ENCODE measurements at places on chromosomes 4 and X.

DNA sequence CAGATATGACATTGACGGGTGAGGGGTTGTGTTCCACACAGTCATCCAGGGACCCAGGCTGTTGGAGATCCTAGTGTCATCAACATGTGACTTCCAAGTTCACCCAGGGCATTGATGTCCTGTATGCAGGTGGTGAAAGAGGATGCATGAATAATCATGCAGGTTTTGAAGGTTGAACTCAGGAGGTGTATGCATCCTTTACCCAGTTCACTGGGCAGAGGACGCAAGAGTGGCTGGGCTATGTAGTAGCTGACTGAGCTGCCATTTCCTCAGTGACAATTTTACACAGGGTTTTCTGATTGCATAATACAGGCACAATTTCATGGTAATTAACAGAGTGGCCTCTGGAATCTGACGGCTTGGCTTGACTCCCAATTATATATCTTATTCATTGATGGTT is 323.0 kb downstream of the HS3ST1 start:
- DNase-seq = no peak

- DNase-seq = no peak
Observed at GRCh38 chr4:24780936-24781495, 14.4 kb upstream of the SOD3 start.

DNA sequence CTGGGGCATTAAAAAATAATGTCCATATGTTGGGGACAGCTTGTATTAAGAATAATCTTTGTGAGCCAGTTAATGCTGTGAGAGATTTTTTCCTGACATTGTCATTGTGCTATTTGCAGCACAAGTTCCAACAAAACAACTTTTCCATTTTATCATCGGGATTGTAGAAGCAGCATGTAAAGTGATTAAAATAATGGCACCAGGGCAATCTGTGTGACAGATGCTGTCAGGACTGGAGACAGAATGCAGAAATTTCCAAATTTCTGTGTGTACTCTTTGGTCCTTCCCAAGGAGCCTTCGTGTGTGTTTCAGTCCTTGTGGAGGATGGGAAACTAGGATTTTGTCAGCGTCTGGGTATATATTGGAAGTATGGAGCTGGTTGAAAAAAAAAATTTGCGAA is 101.5 kb upstream of the LIMCH1 start:
- DNase-seq = no peak

GRCh38 chrX:130085551-130086446 is 24.5 kb downstream of the ELF4 start:
- no peak for DNase-seq

DNA sequence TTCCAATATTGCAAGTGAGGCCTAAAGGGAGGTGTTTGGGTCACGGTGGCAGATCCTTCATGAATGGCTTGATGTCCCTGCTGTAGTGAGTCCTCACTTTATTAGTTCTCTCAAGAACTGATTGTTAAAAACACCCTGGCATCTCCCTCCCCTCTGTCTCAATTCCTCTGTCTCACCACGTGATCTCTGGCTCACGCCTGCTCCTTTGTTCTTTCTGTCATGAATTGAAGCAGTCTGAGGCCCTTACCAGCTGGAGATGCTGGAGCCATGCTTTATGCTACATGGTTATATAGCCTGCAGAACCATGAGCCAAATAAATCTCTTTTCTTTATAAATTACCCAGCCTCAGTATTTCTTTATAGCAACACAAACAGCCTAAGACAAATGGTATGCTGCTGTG is 980.7 kb upstream of the GRIA3 start:
- no peak for DNase-seq

DNA sequence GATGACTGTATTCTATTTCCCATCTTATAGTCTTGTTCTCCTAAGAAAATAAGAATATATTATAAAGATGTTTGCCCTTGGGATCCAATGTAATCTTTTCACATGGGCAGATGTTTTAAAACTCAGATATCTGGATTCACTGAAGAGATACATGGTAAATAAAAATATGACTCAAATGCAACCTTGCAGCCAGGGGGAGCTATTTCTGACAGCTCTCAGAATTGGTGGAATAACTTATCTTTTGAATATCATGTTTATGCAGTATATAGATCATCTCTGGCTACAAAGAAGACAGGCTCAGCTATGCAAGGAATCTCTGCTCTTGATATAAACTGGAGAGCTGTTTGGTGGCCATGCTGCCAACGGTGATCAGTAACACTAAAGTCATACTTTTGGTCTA is 274.7 kb downstream of the GLUD2 start:
- DNase-seq = no peak

DNA sequence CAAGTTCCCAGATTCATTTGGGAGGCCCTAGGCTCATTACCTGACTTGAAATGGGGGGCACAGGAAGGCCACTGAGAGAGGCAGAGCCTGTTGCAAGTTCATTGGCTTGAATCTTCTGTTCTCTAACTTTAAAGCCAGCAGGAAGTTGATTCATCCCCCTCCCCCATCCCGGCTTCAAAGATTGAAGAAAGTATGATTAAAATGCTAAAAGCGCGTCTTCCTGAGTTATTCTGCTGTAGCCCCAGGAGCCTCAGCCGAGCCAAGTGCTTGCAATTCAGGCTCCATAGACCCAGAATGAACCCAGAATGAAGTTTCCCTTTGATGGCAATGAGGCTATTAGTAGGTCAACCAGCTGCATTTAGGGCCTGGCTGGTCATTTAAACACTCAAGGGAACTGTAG is 14.7 kb downstream of the CHST7 start:
- no peak for DNase-seq

GRCh38 chr4:120314969-120315368 is 248.3 kb upstream of the MAD2L1 start:
- DNase-seq = no peak

GRCh38 chr4:74394476-74395136 is 29.7 kb downstream of the EREG start:
- DNase-seq = no peak

DNA sequence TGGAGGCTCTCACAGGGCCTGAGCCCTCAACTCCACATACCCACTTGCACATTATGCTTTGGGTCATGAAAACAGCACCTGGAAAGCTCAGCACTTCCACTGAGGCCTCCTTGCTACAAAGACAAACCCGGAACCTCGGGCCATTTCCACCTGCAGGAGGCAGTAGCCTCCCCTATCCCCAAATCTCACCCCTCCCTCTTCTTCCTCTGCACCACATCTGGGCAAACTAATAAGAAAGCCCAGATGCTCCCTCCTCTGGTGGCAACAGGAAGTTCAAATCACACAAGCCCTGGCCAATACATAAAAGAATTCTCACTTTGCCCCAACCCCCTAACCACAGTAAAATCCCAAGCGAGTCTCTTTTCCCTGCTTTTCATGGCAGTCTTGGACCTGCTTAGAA is 136.4 kb downstream of the MAPK10 start:
- DNase-seq = no peak

- DNase-seq = no peak
Observed at GRCh38 chr4:56681158-56681852, at the start of gene HOPX. TSS of gene HOPX (minus strand) at chr4:56681296. CDS start at chr4:56657816, 23,480 bp downstream.
